ENCODE measurements at places on chromosomes 5 and 9. TPM values are rescaled to one million over a fixed set of nuclear protein-coding genes. Genes with fewer than 3 reads are reported as not detected.

Gene NR5A1
- total RNA-seq = not detected

Gene STPG3
- total RNA-seq = not detected

Gene PCDHGB3
- 6.5 TPM for total RNA-seq

Gene SLC4A9
- not detected for total RNA-seq

Gene MSMP
- 50.3 TPM for total RNA-seq

Gene SEMA4D
- 6.9 TPM for total RNA-seq

Gene FGFR4
- 4.6 TPM for total RNA-seq

Gene ADGRD2
- total RNA-seq = not detected

Gene FBXO38
- 72.4 TPM for total RNA-seq

Gene FOXD4L6
- 0.33 TPM for total RNA-seq

Gene TAF11L10
- total RNA-seq = not detected

Gene EGFLAM
- under 0.01 TPM for total RNA-seq

Gene TRAF2
- 11.8 TPM for total RNA-seq

Gene RETREG1
- not detected for total RNA-seq

Gene ADAMTSL1
- 63.9 TPM for total RNA-seq

Gene SPINK5
- 0.10 TPM for total RNA-seq

Gene OLFM1
- 0.98 TPM for total RNA-seq

Gene HSDL2
- 32.0 TPM for total RNA-seq

Gene SAPCD2
- 14.7 TPM for total RNA-seq

Gene ST8SIA4
- total RNA-seq = 7.2 TPM

Gene PCDHA11
- total RNA-seq = 0.10 TPM

Gene PRRX2
- total RNA-seq = 0.38 TPM

Gene TBC1D2
- total RNA-seq = 8.5 TPM

Gene PCDHGB6
- 6.2 TPM for total RNA-seq

Gene TAF11L5
- total RNA-seq = not detected

Gene DDX46
- total RNA-seq = 29.1 TPM

Gene PLPP7
- 2.6 TPM for total RNA-seq

Gene DDX31
- 15.7 TPM for total RNA-seq

Gene GGTA1
- total RNA-seq = 0.65 TPM

Gene WDR31
- total RNA-seq = 0.29 TPM

Gene CTNND2
- total RNA-seq = not detected

Gene LHX3
- total RNA-seq = not detected

Gene NIPAL4
- not detected for total RNA-seq

Gene CNTLN
- total RNA-seq = 11.2 TPM

Gene ANKRD34B
- total RNA-seq = not detected

Gene ROR2
- total RNA-seq = not detected

Gene FOXD4L4
- 0.19 TPM for total RNA-seq

Gene ITGA2
- 159 TPM for total RNA-seq

Gene AK8
- total RNA-seq = not detected

Gene PTPDC1
- 9.1 TPM for total RNA-seq

Gene HRCT1
- total RNA-seq = 4.6 TPM

Gene FOXD4
- total RNA-seq = 0.19 TPM

Gene TRPM6
- total RNA-seq = 0.38 TPM

Gene CARD9
- total RNA-seq = 0.65 TPM

Gene PLEKHG4B
- not detected for total RNA-seq
